ENCODE measurements at places on chromosomes 7 and 10. TPM values are rescaled to one million over a fixed set of nuclear protein-coding genes. Genes with fewer than 3 reads are reported as not detected.

DNA sequence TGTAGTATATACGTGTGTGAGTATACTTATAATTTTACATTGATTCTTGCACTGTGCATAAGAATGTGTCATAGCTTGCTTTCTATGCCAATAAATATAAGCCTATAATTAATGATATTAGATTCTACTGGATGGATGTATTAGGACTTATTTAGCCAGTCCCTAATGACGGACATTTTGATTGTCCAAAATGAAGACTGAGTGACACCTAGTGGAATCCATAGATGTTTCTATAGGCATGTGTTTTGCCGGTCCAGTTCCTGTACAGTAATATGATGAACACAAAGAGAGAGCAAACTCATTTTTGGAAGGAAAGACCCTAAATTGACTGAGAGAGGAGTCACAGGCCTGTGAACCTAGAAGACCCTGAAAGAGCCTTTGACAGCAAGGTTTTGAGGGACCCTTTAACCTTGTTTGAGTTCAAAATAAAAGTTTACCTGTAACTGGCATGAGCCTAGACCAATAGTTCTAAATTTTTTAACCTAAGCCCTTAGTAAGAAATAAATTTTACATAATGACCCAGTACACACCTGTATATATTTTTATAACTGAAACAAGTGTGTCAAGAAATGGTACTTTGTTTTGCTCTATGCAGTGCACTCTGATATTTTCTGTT, 42.4 kb upstream of the AGBL3 start:
- DNase-seq: no peak

The SLC13A1 gene
- total RNA-seq: not detected

GRCh38 chr7:128405471-128406313, 4.1 kb downstream of the IMPDH1 start:
- DNase-seq: peak; percentile 55

GRCh38 chr10:95976362-95977229, 66.8 kb upstream of the CCNJ start:
- no peak for DNase-seq

- no peak for DNase-seq
These were observed 387.4 kb upstream of the CELF2 start for GRCh38 chr10:10630281-10630680.

The TUBAL3 gene
- not detected for total RNA-seq

DNA sequence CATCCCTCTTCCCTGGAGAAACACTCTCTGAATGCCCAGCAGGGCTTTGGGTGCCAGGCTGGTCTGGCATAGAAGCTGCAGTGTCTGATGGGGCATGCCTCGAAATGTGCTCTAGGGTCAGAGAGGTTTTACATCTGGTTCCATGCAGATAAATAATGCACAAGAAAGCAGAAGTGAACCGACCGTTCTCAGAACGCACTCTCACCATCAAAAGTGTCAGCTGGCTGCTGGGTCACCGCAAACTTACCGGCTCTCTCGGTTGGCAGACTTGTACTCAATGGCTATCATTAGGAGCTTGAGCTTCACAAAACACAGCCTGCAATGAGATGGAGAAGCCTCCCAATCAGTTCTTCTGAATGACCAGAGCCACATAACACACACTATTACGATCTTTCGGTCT, 610.0 kb downstream of the KCNMA1 start:
- DNase-seq: no peak

GRCh38 chr10:44856696-44857095, 54.4 kb upstream of the TMEM72 start:
- DNase-seq: no peak

- DNase-seq: no peak
These were observed 185.2 kb downstream of the CACNB2 start for GRCh38 chr10:18325410-18325809.

DNA sequence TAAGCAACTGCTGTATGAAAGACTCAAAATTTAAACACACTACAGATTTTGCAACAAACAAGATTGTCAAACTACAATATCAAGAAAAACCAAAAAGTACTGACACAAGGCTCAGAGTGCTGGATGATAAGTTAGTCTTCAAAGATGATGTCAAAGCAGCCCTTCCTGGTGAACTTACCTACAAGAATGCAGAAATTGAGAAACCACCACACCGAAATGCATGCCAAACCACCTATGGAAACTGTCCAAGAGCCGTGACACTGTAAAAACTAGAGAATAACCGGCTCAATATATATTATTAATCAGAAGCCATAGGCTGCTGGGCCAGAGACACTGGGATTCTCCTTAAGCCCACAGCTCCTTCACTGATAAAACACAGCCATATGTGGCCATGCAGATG, 25.3 kb downstream of the DENND11 start:
- DNase-seq: no peak

GRCh38 chr7:128916643-128916915, 6.1 kb upstream of the KCP start:
- no peak for DNase-seq

DNA sequence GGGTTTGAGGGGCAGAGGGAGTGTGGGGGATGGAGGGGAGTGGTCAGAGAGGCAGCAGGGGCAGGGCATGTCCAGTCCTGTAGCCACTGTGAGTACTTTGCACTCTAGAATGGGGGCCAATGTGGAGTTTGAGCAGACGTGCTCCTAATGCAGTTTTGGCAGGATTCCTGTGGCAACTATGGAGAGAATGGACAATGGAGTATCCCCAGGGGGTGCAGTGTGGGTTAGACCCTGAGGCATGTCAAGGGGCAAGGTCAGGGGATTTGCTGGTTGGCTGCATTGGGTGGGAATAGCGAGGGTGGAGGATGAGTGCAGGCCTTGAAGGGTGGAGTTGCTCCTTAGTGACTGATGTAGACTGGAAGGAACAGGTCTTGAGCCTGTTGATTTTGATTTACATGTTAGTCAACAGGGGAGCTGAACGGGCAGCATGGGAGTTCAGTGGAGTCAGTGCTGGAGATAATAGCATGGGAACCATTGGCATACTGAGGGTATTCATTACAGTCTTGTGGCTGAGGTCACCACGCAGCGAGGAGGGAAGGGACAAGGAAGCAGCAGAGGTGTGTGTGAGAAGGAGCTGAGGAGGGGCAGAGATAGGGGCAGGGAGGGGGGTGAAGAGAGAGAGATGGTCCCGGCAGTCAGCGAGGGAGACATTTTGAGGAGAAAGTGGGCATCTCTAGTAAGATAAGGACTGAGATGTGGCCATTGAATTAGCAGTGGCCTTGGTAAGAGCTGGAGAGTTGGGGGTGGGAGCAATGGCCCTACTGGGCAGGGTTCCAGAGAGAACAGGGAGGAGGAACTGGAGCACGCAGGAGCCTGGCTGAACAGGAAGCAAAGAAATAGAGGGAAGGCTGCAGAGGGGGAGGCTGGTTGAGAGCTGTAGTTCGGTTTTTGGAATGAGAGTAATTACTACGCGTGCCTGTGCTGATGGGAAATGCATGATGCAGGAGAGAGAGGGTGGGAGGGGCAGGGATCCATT, 112.7 kb downstream of the CCNY start:
- DNase-seq: no peak

- DNase-seq: no peak
These were observed 178.6 kb downstream of the SORCS3 start for GRCh38 chr10:104819731-104820130.
